ENCODE measurements at places on chromosomes 6 and 20.

DNA sequence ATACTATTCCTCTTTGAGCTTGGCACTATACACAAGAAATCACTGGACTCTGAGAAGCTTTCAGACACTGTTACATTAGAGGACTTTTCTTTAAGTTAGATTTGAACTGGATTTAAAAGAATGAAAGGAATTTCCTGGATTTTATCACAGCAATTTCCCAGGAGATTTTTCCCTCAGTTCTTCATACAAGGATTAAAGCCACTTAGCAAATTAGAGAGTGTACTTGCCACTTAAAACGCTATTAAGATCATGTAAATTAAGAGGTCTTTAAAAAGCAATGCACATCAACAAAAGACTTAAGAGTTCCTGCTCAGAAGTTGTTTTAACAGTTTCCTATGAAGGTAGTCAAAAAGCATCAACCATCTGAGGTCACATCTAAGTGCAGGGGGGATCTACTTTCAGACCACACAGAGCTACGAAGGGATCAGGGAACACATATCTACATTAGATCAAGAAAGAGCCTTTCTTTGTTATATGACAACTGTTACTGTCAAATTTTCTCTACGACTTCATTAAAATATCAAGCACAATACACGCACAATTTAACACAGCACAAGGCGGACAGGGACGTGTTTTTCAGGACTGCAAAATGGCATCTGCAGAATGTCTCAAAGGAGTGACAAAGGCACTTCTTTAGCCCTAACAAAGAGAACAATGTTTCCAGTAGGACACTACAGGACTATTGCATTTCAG, 65.8 kb downstream of the EPB41L2 start:
- no peak for DNase-seq

DNA sequence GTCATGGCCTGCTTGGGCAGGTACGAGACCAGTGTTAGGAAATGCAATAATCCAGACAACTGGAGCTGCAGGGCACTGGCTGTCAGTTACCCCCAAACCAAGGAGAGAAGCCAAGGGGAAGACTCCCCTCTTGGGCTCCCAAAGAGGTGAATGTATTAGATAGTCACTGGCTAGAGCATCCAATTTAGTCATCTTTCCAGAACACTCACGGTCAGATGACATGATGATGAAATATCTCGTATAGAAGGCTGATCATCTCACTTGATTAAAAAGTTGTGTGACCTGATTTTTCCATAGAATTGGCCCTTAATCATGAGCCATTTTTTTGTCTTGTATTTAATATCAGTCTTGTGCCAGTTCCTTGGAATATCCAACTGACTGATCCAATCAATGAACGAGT, 40.7 kb downstream of the SLC22A3 start:
- DNase-seq: no peak

DNA sequence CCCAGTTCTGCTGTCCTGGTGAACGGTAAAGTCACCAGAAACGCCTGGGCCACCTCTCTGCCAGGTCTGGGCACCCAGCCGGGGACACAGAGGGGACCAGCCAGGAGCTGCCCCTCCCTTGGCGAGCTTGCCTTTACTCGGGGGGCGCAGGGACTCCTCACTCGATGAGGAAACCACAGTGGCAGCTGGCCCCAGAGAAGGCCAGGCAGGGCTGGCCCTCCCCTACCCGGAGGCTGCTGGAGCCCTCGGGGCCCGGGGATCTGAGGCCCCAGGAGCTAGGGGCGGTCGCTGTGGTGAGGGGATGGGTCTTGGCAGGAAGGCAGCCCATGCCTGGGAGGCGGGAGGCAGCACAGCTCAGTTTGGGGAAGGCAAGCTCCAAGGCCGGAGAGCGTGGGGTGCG, 80.4 kb upstream of the SLCO4A1 start:
- no peak for DNase-seq

DNA sequence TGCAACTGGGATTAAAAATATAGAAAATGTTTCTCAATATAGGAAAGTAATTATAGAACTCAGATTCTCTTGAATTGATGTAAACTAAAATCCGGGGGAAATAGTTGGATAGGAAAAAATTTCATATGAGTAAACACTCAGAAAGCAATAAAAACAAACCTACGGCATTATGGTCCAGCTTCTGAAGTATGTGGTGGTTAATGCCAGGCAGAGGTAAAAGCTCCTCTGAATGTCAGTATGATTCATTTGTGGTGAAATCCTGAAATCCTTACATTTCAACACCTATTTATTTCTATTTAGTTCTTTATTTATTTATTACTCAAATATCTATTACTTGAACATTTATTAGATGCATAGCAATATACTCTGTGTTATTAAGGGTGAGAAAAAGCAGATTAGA, 145.1 kb downstream of the RIMS1 start:
- DNase-seq: no peak

GRCh38 chr6:130412556-130413290, 46.9 kb downstream of the TMEM200A start:
- DNase-seq: no peak

DNA sequence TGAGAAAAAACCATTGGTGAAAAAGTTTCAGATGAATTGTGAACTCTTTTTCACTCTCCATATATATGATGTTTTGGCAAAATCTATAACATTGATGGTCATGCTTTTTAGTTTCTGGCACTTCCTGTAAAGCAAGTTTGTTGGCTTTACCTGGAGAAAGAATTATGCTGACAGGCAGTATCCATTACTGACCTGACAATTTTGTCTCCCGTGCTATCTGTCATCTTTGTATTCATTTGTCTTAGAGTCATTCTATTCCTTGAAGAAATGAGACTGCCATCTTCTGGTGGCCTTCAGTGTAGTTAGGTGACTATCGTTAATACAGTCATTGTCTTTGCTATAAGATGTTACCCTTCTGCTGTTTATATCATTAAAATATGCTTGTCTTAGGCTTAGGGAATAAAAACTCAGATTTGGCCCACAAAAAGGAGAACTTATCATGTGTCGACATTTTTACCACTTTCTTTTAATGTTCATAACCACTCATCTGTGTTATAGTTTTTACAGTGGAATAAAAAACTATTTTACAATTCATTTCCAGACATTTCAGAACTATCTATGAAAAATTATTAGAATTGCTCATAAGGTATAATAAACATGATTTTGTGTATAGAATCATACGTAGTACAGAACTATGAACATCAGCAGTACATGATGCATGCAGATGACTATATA, 707.0 kb downstream of the EPM2A start:
- DNase-seq: no peak

- no peak for DNase-seq
Measured at GRCh38 chr6:89938014-89938413, 43.7 kb downstream of the GJA10 start.

DNA sequence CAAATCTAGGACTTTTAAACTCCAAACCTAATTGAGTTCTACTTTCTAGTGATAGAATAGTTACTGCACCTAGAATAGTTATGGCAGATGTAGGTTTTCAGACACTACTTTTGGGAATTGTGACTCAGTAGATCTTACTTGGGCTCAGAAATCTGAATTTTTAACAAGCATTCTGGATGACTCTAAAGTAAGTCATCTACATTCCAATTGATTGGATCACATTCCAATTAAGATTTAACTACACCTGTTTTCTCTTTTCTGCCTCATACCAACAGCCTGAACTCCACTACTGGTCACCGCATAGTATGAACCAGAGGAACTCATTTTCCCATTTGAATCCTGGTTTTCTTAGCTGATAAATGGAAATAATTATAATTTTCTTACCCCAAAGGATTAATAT, 49.5 kb upstream of the TFAP2D start:
- no peak for DNase-seq

DNA sequence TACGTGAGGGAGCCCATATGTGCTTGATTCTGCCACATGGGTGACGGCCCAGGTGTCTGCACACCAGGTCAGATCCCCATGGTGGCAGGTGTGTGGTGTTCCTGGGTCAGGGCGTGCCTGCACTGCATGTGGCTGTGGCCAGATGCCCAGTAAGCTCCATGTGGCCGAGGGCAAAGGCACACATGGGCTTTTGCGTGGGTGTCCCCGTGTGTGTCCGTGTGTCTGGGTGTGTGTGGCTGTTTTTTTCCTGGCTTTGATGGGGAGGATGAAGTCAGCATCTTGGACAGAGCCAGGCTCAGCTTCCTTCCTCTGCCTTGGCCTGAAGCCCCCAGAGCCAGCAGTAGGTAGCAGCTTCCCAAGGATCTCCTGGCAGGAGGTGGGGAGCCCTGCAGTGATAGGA, 1.5 kb upstream of the TNXB start:
- no peak for DNase-seq

DNA sequence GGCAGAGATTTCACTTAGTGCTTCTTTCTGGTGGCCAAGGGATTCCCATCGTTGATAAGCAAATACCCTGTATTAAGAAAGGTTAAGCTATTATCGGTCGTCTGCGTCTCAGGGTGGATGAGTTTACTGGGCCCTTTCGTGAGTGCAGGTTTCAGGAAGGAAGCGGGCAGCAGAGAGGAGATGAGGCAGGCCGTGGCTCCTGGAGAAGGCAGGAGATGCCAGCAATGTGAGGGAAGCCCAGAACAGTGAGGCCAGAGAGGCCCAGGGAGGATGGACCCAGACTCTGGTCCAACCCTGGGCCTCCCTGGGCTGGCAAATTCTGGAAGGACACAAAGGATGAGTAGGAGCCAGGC, 11.2 kb downstream of the TFEB start:
- no peak for DNase-seq

DNA sequence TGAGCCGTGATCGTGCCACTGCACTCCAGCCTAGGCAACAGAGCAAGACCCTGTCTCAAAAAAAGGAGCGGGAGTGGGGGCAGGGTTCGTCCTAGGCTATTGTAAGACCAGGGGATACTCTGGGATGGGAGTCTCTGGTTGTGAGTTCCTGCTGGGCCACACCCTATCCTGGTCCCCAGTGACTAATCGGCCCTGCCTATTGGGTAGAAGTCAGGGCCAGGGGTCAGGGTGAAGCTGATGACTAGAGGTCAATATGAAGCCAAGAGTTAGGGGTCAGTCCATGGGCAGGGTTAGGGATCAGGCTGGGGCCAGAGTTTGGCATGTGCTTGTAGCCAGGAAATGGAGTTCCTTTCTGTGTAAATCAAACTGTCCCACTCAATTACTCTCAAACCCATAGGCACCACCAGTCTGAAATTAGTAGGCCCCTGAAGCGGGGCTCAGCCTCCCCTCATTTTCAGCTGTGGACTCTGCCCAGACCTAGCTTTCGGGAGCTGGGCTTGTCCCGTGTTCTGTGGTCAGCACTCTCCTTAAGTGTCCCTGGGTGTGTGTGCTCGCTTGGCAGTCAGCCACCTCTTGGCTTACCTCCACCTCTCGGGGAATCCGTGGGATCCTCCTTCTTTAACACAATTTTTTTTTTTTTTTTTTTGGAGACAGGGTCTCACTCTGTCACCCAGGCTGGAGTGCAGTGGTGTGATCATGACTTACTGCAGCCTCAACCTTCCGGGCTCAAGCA, 1.8 kb downstream of the HSPA12B start:
- no peak for DNase-seq

DNA sequence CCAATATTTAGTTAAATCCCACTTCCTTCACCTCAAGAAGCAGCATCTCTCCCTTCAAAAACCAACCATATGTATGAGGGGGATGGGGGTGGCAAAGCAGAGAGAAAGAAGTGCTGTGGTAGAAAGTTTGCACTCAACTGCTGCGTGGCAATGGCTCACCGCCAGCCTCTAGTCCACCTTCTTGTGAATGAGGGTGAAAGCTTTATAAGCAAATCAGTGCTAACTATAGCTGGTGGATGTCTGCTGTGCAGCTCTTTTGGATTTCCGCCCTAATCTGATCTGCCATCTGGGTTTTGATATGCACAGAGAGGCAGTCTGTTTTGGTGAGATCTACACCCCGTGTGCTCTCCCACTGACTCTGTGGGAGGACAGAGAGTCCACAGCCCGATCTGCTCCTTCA, 281.2 kb upstream of the SUPT3H start:
- DNase-seq: no peak

- DNase-seq: no peak
Measured at GRCh38 chr6:136641166-136641565, 90.9 kb upstream of the MAP7 start.

- DNase-seq: no peak
Measured at GRCh38 chr6:38213251-38213658, 393.7 kb downstream of the ZFAND3 start.

- DNase-seq: no peak
Measured at GRCh38 chr6:151723152-151723551, 84.3 kb upstream of the ESR1 start.

GRCh38 chr20:59515013-59515905, 89.1 kb upstream of the PHACTR3 start:
- no peak for DNase-seq

Measured in stimulated activated CD4-positive, alpha-beta T cell treated with anti-CD3 and anti-CD28 coated beads, Interleukin-15, amount 100 ng/mL, for 1 hour (primary cell).